ENCODE measurements at places on chromosomes 16 and 17.

- no peak overlapping the region for H3K4me3 ChIP-seq
- H3K27ac ChIP-seq = no peak overlapping the region
- H3K27me3 ChIP-seq = no peaks in the 10 kb centered on the region
- DNase-seq = no peak
- no peaks in the 10 kb centered on the region for H3K36me3 ChIP-seq
Measured at GRCh38 chr16:51237861-51238378, 86.8 kb upstream of the SALL1 start.

- DNase-seq = no peak
- no peaks in the 10 kb centered on the region for H3K27me3 ChIP-seq
- no peak overlapping the region for H3K27ac ChIP-seq
- H3K36me3 ChIP-seq = no peaks in the 10 kb centered on the region
Measured at GRCh38 chr16:8966817-8967131, 3.1 kb upstream of the USP7 start.

- H3K4me3 ChIP-seq = no peak overlapping the region
- no peaks in the 10 kb centered on the region for H3K4me1 ChIP-seq
- no peak overlapping the region for H3K27ac ChIP-seq
- H3K36me3 ChIP-seq = no peaks in the 10 kb centered on the region
- no peak for DNase-seq
Measured at GRCh38 chr16:53773150-53773846, 69.3 kb downstream of the FTO start.

- H3K4me1 ChIP-seq = peaks cover 16% of the 10 kb centered on the region
- no peak overlapping the region for H3K27ac ChIP-seq
- DNase-seq = no peak
- no peak overlapping the region for H3K4me3 ChIP-seq
- no peaks in the 10 kb centered on the region for H3K27me3 ChIP-seq
Measured at GRCh38 chr17:77083531-77083930, 57.2 kb upstream of the SEC14L1 start.

GRCh38 chr16:53741546-53741945, 37.6 kb downstream of the FTO start:
- no peak for DNase-seq

DNA sequence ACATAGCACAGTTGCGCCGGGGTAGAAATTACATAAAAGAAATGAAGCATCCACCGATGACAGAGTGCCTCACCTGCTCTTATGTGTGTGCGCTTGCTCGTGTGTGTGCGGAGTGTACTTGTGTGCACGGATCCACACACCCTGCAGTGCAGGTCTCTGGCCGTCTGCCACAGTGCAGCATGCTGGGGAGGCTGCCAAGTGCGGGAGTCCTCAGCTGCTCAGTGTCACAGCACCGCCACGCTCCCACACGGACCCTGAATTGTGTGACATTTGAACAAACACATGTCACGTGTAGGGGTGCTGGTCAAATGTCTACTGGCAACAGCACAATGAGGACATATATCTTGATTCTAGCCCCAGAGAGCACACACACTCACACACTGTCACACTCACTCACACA, 243.0 kb upstream of the MYOCD start:
- no peak for DNase-seq
- no peak overlapping the region for H3K27ac ChIP-seq
- H3K27me3 ChIP-seq = no peaks in the 10 kb centered on the region
- H3K4me3 ChIP-seq = no peak overlapping the region

DNA sequence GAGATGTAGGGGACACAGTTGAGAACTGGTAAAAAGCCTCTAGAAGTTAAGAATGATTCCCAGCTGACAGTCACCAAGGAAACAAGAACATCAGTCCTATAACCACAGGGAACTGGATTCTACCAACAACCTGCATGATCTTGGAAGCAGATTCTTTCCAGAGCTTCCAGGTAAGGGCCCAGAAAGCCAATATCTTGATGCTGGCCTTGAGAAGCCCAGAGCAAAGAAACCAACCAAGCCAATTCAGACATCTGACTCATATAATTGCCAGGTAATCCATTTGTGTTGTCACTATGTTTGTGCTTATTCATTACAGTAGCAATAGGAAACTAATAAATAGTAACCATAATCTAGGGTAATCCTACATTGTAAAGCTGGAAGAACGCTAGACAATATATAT, 81.6 kb downstream of the CACNG1 start:
- no peak for DNase-seq
- H3K4me1 ChIP-seq = no peaks in the 10 kb centered on the region
- H3K4me3 ChIP-seq = no peak overlapping the region
- H3K27me3 ChIP-seq = no peaks in the 10 kb centered on the region
- peaks cover 40% of the 10 kb centered on the region for H3K36me3 ChIP-seq

DNA sequence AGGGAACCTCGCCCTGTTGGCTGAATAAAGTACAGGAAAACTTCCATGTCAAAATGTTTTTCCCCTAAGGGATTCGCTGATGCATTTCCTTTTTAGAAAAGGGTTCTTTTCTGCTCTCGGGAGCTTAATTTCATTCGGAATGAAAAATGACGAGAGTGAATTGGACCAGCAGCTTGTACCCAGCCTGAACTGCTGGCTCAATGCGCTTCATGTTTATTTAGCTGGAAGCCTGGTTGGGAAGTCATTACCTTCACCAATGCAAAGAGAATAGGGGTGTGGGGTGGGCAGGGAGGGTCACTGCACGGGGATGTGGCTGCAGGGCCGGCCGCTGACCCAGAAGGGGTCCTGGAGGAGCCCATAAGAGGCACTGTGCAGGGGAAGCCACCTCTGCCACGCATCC, 207.7 kb downstream of the ENGASE start:
- no peak overlapping the region for H3K4me3 ChIP-seq
- no peaks in the 10 kb centered on the region for H3K4me1 ChIP-seq
- no peak for DNase-seq
- H3K27me3 ChIP-seq = peaks cover 6% of the 10 kb centered on the region
- no peak overlapping the region for H3K27ac ChIP-seq

DNA sequence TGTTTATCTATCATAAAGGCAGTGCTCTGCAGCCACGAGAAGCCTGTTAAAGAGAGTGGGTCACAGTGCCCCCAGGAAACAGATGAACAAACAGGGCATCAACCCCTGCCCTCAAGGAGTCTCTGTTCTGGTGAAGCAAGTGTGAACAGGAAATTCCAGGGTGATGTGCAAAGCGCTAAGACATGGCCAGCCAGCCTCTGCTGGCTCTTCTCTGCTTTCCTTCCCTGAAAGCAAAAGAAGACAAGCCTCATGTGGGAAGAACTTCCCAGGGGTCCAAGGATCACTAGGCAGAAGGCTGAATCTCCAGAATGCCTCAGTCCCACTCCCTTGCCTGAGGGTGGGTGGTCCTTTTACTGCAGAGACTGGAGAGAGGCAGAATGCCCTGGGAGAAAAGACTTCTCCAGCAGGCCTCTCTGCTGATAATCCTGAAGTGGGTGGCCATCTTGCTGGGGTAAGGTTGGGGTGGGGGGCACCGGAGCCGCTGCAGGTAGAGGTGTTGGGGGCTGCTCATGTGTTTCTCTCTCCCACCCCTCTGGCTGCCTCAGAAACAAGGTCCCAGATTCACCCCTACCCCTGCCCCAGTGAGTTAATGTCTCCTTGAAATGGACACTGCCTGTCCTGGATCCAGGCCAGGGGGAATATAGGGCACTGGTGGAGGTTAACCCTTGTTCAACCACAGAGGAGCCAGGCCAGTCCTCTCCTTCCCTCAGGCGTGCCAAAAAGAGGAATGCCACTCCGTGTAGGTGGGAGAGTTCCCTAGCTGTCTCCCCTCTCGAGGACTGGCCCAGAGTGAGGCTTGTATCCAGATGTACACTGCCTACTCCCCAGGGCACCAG, 2.4 kb downstream of the ANKRD13B start:
- no peak overlapping the region for H3K27ac ChIP-seq
- H3K4me1 ChIP-seq = peaks cover 28% of the 10 kb centered on the region
- H3K36me3 ChIP-seq = no peaks in the 10 kb centered on the region
- DNase-seq = no peak
- H3K4me3 ChIP-seq = no peak overlapping the region
- H3K27me3 ChIP-seq = no peaks in the 10 kb centered on the region

DNA sequence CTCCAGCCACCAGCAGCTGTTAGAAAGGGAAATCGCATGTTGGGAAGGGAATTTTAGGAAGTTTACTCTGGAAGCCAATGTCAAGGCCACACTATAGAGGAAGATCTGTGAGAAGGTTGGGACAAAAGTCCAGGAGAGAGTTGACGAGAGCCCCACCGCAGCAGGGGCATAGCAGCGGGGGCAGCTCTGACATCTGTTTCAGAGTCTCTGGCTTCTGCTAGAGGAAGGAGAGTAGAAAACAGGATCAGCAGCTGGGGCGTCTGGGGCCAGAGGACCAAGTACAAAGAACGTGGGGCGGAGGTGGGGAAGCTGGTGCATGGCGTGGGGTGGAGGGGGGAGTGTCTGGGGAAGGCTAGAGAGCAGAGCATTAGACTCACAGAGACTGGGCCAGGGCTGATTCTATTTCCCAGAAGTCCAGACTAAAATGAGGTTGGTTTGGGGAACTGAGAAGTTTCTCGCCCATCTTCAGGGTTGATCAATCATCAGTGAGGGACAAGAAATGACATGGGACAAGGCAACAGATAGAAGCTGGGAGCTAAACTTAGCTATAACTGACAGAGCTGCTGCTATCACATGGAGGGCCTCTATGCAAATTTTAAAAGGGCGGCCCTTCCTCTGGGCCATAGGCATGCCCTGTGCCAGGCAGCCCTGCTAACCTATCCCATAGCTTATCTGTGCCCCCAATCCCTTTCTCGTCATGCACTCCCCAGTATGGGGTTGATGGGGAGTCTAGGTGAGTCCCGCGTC, 1.2 kb downstream of the RABEP2 start:
- no peak for DNase-seq
- no peak overlapping the region for H3K4me3 ChIP-seq
- peaks cover 8% of the 10 kb centered on the region for H3K36me3 ChIP-seq
- H3K4me1 ChIP-seq = peaks cover 11% of the 10 kb centered on the region

- no peaks in the 10 kb centered on the region for H3K27me3 ChIP-seq
- no peak overlapping the region for H3K27ac ChIP-seq
- no peak for DNase-seq
- H3K4me3 ChIP-seq = no peak overlapping the region
- no peaks in the 10 kb centered on the region for H3K4me1 ChIP-seq
- no peaks in the 10 kb centered on the region for H3K36me3 ChIP-seq
Measured at GRCh38 chr17:47279062-47279801, 25.6 kb downstream of the ITGB3 start.

- no peaks in the 10 kb centered on the region for H3K27me3 ChIP-seq
- no peaks in the 10 kb centered on the region for H3K4me1 ChIP-seq
- no peak overlapping the region for H3K27ac ChIP-seq
Measured at GRCh38 chr17:67573987-67574657, 143.6 kb upstream of the NOL11 start.

DNA sequence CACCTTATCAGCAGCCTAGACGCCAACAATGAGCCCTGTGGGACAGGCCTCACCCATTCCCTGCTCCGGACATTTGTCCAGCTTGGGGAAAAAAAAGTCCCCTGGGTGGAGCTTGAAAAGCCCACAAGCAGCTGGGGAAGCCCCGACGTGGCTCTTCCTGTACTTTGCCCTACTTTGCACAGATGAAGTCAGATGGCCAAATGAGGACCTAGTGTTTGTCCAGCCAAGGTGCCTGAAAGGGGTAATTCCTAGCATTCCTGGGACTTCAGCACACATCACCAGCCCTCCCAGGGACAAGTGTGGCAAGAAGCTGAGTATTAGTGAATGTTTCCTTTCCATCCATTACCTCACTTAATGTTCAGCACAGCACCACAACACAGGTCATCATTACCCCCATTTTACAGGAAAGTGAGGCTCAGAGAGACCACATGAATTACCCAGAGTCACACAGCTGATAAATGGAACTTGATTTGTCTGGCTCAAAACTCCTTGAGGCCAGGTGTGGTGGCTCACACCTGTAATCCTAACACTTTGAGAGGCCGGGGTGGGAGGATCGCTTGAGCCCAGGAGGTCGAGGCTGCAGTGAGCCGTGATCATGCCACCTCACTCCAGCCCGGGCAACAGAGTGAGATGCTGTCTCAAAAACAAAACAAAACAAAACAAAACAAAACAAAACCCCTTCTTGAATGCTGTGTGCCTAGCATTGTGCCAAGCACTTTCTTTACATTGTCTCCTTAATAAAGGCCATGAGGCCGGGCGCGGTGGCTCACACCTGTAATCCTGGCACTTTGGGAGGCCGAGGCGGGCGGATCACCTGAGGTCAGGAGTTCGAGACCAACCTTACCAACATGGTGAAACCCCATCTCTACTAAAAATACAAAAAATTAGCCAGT, 19.9 kb upstream of the PLLP start:
- no peaks in the 10 kb centered on the region for H3K27me3 ChIP-seq
- no peaks in the 10 kb centered on the region for H3K36me3 ChIP-seq
- H3K4me3 ChIP-seq = no peak overlapping the region
- H3K27ac ChIP-seq = no peak overlapping the region

DNA sequence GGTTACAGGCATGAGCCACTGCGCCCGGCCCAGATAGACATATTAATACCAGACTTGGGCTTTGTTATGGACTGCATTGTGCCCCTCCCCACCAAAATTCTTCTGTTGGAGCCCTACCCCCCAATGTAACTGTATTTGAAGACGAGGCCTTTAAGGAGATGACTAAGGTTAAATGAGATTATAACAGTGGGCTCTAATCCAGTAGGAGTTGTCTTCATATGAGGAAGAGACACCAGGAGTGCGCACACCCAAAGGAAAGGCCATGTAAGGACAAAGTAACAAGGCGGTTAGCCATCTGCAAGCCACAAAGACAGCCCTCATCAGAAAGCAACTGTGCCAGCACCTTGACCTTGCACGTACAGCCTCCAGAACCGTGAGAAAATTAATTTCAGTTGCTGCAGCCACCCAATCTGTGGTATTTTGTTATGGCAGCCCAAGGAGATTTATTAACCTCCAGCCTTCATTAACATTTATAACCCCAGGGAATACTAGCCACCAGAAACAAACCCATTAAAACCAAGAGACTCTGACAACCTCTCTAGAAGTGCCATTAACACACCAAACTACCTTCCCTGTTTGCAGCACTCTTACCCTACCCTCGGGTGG, 107.6 kb downstream of the TTC19 start:
- no peak overlapping the region for H3K4me3 ChIP-seq
- no peak overlapping the region for H3K27ac ChIP-seq
- no peaks in the 10 kb centered on the region for H3K27me3 ChIP-seq

DNA sequence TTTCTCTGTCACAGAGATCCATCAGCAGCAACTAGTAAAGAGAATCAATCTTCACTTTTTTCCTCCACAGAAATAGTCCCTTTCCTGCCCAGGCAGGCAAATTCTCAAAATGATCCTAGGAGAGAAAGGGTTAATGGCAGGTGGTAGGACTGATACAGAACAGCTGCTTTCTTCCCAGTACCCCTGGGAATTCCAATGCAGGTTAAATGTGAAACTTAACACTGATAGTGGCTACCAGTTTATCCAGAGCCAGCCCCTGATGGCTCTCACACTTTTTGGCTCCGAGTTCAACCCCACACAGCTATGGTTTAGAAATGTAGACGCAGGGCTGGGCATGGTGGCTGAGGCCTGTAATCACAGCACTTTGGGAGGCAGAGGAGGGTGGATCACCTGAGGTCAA, 22.2 kb downstream of the MARVELD3 start:
- DNase-seq = no peak
- H3K4me3 ChIP-seq = no peak overlapping the region
- no peak overlapping the region for H3K27ac ChIP-seq
- H3K36me3 ChIP-seq = peaks cover 19% of the 10 kb centered on the region
- H3K4me1 ChIP-seq = no peaks in the 10 kb centered on the region
